ENCODE measurements at places on chromosomes 4 and X. TPM values are rescaled to one million over a fixed set of nuclear protein-coding genes. Genes with fewer than 3 reads are reported as not detected.

DNA sequence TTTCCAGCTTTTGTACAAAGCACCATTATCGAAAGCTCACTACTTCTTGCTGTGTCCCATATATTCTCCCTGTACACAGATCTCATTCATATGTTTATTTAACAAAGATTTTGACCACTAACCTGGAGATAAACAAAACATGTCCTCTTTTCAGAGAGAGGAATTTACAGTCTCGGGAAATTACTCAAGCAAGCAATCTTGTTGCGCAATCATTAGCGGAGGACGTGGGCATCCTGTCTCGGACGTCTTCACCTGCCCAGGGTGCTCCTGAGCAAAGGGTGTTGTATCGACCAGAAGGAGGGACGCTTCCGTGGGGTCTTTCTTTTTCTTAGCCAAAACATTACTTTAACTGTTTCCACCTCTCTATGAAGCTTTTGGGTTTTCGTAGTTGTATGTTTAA lies 66.5 kb upstream of the CLCN4 start:
- DNase-seq = no peak

GRCh38 chr4:92112805-92113204 lies 191.0 kb upstream of the GRID2 start:
- DNase-seq = no peak

GRCh38 chr4:165627548-165627947 lies 245.5 kb upstream of the TLL1 start:
- no peak for DNase-seq

DNA sequence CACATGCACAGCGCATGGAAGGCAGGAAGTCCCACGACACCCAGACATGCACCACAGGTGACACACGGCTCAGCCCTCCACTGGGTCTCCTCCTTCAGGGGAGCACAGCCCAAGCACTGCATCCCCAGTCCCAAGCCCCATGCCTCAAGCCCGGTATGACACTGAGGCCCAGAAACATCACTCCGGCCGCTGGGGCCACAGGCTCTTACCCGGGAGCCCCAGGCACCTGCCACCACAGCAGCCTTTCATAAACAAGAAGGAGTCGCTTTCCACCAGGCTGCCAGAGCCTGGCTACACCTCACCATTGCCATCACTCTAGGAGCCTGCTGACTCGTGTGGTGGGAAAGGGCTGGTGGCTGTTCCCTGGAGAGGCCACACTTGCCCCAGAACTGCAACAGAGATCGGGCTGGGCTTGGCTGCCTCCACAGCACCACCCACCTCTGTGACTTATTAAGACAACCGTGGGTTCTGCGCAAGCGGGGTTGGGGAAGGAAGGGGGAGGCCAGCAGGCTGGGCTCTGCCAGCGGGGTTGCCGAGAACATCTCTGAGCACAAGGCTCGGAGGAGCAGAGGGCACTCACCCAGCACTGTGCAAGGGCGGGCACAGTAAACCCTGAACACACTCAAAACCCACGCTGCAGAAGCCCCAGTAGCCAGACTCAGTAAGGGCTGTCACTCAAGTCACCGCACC lies 4.5 kb downstream of the HAUS7 start:
- DNase-seq = no peak

DNA sequence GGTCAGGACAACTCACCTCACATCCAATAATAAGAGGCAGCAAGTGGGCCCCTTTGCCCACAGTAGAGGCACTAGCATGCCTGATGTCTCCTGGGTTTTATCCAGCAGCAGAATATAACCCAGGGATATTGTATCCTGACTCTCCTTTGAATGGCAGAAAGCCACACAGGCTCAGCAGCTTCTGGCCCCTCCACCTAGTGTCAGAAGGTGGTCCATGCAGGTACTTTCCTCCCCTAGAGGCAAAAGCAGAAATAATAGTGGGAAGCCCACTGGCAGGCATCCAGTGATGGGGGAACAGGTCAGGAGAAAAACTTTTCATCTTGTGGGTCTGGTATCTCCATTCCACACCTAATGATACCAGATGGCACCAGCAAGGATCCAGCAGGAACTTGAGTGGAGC lies 75.5 kb upstream of the IRS4 start:
- no peak for DNase-seq

- DNase-seq = no peak
These were observed 62.2 kb downstream of the EVC start for GRCh38 chr4:5773271-5773555.

- DNase-seq = no peak
These were observed 8.3 kb upstream of the ZXDB start for GRCh38 chrX:57583477-57583876.

DNA sequence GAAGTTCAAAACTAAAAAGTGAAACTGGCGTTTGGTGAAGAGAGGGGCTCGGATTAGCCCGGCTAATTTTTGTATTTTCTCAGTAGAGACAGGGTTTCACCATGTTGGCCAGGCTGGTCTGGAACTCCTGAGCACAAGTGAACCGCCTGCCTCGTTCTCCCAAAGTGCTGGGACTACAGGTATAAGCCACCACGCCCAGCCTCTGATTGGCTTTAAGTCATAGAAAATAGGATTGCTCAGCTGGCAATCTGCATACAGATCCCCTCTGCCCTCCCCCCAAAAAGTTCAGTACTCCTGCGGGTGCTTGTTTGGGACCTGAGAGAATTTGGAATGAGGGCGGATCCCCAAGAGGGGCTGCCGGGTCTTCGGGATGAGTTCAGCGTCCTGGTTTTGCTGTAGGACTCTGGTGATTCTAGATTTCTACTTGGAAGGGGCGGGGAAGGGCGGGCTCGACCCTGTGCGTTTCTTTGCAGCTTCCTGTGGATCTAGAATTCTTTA lies 537 bp upstream of the PRKX start:
- no peak for DNase-seq

- DNase-seq = no peak
These were observed 13.6 kb downstream of the ADAMTS3 start for GRCh38 chr4:72555377-72555831.

GRCh38 chr4:26351685-26352084 lies 30.9 kb downstream of the RBPJ start:
- DNase-seq = no peak

DNA sequence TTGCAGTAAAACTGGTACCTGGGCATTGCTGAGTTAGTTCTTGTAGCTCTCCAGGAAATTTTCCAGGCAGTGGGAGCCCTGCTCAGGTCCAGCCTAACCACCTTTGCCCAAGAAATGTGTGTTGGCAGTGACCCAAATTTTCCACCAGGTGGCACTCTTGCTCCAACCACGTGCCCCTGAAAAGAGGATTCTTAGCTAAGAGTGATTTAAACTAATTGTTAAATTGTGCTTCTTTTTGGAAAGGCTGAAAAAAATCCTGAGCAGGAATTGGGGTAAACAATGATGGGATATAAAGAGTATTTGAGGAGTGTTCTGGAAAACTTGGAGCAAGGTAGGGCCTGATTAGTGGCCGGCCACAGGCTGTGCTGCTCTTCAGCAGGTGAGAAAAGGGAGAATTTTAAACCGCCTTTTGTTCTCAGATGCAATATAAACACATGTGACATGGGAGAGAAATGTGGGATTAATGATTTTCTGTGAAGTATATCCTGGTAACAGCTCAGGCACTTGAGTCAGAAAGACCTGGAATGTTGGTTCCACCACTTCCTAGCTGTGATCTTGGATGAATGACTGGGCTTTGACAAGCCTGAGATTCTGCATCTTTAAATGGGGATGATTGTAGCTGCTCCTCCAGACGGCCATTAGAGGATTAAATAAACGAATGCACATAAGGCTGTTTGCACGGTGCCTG lies 219.6 kb downstream of the PTTG2 start:
- peak; percentile 87 for DNase-seq

GRCh38 chrX:3435057-3435456 lies 88.6 kb upstream of the MXRA5 start:
- DNase-seq = no peak

GRCh38 chr4:24816797-24817196 lies 21.4 kb downstream of the SOD3 start:
- DNase-seq = no peak

DNA sequence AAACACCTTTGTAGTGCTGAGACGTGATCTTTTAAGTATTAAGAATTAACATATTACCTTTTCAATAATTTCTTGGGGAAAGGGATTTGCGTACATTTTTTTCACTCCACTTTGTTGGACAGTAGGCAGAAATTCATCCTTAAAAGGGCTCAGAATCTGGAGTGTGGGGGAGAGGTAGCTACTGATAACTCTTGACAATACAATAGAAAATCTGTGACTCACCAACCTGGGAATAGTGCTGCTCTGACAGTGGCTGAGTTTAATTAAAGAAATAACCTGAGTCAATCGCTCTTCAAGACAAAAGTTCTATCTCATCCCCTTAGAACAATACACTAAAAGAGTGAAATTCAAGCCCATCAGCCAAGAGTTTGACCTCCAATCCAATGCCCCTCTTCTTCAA lies 60.2 kb downstream of the SLC9A7 start:
- DNase-seq = no peak

- no peak for DNase-seq
These were observed 59.7 kb upstream of the WDR44 start for GRCh38 chrX:118286066-118286762.

DNA sequence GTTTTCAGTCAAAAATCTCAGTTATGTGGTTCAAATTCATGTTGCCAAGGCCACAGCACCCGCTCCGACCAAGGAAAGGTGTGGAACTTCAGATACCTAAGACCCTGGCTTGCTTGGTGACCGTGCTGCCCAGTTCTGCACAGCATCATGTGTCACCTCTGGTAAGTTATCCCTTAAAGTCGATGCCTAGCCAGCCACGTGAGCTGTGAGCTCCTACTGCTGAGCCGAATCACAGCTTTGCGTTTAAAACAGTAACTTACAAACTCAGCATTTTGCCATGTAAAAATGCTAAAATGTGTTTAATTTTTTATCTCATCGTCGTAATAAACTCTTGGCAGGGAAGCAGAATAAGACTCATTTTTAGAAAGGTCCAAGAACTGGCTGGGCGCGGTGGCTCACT lies 5.3 kb downstream of the TMEM271 start:
- DNase-seq = no peak

DNA sequence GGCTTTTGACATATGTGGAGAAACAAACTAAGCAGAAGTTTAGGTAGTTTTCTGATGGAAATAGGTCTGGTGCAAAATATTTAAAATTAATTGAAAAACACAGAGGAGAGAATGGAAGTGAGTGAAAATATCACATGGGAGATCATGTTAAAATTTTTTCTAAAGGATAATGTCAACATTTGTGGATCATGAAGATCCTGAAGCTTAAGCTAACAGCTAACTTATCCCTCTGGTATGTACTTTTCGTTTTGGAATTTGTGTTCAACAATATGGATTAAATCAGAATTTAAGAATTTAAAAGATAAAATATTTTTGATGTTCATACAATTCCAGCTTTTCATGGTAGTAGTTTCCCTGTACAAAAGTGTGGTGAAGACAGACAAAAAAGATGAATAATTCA lies 572.8 kb upstream of the FAM241A start:
- DNase-seq = no peak

The GNRHR gene
- 0.28 TPM for polyA plus RNA-seq

The S100P gene
- 2.9 TPM for polyA plus RNA-seq

The PPARGC1A gene
- polyA plus RNA-seq = 7.5 TPM

The SLITRK4 gene
- polyA plus RNA-seq = 14.1 TPM

The CYBB gene
- polyA plus RNA-seq = 20.0 TPM

The SMPX gene
- 285 TPM for polyA plus RNA-seq

The KCND1 gene
- 1.7 TPM for polyA plus RNA-seq

The FAT4 gene
- 10.5 TPM for polyA plus RNA-seq

The PCDH10 gene
- polyA plus RNA-seq = 0.54 TPM

The ZCCHC12 gene
- 0.36 TPM for polyA plus RNA-seq

The CT45A5 gene
- polyA plus RNA-seq = 0.56 TPM

The FOXO4 gene
- 35.3 TPM for polyA plus RNA-seq
